ENCODE measurements at places on chromosomes 3 and 15. TPM values are rescaled to one million over a fixed set of nuclear protein-coding genes. Genes with fewer than 3 reads are reported as not detected.

DNA sequence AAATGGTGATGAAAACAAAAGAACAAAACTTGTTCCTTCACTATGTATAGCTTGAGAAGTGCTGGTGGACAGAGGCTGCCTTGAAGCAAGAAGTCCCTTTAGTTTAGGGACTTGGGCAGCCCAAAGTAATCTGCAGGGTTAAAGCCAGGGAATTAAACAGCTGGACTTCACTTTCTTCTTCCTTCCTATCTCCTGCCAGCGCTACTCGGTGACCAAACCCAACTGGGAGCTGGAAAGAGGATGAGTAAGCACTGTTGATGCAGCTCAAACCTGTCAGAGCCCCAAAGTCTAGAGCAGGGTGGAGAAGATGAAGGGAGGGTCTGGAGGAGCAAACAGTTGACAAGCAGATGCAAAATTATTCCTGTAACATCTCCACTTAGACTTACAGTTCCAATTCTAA lies 73.1 kb upstream of the FBN1 start:
- no peak for DNase-seq

- DNase-seq, result no peak
These were observed 59.4 kb upstream of the KCNMB2 start for GRCh38 chr3:178476886-178477285.

Gene PARP15
- 1.1 TPM for total RNA-seq

Gene USP3
- total RNA-seq, result 60.0 TPM

Gene GRK7
- total RNA-seq, result not detected

All from tongue (tissue), 3 donors.